NCI-H526 treated with DMSO at 0.1 percent for 48 hours (cell line): ENCODE measurements at places on chromosomes 2 and 18.
A peak's percentile ranks its signal among the peaks of the same experiment; 100 is the strongest.

DNA sequence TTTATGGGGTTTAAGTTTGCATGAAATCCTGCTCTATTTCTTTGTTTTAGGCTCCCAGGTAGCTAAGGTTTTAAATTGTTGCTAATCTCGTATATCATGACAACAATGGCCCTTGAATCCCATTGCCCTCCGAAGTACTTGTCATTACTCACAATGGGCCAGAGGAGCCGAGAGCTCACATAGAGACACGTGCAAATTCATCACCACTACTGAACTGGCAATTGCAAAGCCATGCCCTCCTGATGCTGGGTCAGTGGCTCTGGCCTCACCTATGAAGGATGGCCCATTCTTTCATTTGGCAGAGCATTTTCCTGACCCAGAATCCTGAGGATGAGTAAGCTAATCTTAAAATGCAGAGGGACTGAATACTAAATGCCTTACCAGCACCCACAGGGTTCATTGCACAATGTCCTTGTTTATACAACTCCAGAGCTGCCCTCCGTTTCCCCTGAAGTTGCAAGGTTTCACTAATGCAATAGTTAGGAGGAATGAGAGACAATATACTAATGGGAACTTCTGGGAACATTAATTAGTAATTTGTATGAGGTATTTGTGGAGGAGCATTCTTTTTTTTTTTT is 71.6 kb upstream of the GAREM1 start:
- DNase-seq, result no peak

GRCh38 chr2:143394062-143394461 is 264.8 kb downstream of the ARHGAP15 start:
- no peak for DNase-seq

- DNase-seq, result no peak
Measured at GRCh38 chr2:146624430-146625160, 1220.2 kb upstream of the ACVR2A start.

DNA sequence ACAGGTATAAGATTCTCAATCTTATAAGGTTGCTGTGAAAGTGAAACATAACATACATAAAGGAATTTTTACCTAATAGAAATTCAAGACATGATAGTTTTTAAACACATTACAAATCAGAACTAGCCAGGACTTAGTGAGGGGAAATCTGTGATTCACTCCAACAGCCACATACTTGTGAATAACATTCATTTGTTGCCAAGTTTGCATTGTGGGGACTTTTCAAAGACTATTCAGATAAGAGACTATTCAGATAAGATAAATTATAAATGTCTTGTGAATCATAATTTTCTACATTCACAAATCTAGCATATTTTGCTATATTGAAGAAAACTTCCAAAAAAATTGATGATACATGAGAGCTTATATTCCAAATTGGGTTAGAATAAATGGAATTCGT is 345.3 kb upstream of the CDH20 start:
- no peak for DNase-seq

DNA sequence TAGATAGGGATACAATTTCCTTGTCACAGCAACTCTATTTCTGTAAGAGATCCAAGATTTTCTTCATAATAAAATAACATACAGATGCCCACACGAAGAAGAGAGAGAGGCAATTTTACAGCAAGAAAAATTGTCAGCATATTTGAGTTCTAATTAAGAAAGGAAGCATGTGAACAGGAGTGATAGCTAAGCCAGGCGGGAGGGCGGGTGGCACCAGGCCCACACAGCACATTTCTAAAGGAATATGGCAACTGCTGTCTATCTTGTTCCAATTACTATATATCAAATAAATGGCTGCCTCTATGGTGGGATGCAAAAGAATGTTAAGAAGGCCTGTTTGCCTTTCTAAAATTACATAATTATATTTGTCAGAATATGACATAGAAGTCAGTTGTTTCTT is 248.3 kb upstream of the DOK6 start:
- no peak for DNase-seq

DNA sequence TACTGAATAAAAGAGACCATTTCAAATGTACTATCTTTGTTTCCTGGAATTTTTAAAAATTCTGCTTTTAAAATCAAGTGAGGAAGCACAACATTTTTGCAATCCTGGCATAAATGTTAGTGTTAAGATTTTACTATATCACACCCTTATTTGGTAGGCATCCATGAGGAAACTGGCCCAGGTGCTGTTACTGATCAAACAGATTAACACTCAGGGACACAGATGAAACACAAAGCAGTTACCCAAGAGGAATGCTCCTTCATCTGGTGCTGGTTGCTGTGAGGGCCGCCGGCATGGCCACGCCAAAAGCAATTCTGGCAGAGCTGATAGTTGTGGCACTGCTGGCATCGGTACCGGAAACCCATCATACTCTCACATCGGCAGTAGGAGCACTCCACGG is 96.8 kb downstream of the DTNB start:
- DNase-seq, result no peak

DNA sequence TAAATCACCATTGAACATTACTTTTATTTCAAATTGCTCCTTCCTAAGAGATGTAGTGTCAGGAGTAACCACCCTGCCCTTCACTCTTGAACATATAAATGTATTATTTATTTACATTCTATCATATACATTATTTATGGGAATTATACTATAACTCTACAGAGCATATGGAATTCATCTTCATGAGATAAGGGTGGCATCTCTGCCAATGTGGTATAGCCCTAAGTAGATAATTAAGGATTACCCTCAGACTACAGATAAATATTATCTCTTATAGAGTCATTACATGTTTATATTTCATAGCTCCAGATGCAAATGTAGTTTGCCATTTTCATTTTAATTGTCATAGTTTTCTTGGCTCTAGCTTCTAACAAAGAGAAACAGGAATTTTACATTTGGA is 17.3 kb downstream of the MEIS1 start:
- DNase-seq, result no peak

- DNase-seq, result no peak
Measured at GRCh38 chr2:40332191-40332826, 119.6 kb downstream of the SLC8A1 start.

- DNase-seq, result no peak
Measured at GRCh38 chr2:217360781-217361482, 501.1 kb upstream of the TNP1 start.

DNA sequence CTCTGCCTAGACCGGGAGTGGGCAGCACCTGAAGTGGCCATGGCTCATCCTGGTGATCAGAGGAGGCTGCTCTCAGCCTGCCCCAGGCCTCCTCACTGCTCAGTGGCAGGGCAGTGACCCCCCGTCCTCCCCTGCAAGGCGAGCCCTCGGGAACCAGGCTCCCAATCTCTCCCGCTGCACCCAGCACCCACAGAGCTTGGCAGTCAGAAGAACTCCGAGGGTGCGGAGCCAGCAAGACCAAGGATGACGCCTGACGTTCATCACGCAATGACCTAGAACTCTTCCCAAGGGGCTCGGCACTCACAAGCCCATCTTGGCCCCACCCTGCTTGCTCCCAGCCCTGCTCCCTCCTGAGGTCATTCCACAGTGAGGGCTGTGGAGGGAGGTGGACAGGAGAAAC is 189.8 kb upstream of the SALL3 start:
- no peak for DNase-seq

DNA sequence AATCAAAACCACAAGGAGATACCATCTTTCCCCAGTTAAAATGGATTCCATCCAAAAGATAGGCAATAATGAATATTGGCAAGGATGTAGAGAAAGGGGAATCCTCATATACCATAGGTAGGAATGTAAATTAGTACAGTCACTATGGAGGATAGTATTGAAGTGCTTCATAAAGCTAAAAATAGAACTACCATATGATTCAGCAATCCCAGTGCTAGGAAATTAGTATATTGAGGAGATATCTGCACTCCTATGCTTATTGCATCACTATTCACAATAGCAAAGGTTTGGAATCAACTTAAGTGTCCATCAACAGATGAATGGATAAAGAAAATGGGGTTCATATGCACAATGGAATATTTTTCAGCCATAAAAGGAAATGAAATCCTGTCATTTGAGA is 251.2 kb downstream of the ZNF804A start:
- DNase-seq, result no peak

DNA sequence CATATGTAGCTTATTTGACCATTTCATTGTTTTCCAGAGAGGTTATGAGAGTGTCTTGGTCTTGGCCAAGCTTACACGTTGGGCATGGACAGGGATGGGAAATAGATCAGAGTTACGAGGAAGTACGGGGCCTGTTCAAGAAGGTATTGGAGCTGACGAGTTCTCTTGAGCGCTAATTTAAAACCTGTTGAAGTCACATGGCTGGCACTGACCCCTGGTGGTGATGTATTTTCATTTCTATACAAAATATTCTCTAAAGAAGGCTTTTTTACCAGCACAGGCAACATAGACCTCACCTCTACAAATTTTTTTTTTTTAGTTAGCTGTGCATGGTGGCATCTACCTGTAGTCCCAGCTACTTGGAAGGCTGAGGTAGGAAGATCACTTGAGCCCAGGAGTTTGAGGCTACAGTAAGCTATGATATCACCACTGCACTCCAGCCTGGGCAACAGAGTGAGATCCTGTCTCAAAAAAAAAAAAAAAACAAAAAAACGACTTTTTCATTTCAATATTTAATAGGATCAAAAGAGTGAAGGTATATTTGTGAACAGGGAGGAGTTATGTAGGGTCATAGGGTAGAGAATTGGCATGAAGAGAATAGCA is 19.6 kb downstream of the UGP2 start:
- DNase-seq, result peak; percentile 24

DNA sequence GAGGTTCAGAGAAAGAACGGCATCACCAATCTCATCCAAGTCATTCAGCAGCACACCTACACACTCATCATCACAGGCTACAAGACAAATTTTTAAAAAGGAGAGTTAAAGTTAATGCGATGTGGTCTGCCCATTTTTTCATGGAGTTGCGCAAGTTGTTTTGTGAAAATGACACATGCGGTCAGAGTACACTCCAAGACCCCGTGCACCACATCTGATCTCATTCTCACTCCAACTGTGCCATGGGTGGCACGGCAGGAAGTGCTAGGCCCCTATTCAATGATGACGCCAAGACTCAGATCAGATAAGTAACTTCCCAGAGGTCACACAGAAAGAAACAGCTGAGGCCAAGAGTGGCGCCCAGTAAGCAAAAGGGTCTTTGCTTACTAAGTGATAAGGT is 119.8 kb downstream of the LAMA1 start:
- no peak for DNase-seq

GRCh38 chr2:7973801-7974480 is 707.9 kb upstream of the ID2 start:
- DNase-seq, result no peak

DNA sequence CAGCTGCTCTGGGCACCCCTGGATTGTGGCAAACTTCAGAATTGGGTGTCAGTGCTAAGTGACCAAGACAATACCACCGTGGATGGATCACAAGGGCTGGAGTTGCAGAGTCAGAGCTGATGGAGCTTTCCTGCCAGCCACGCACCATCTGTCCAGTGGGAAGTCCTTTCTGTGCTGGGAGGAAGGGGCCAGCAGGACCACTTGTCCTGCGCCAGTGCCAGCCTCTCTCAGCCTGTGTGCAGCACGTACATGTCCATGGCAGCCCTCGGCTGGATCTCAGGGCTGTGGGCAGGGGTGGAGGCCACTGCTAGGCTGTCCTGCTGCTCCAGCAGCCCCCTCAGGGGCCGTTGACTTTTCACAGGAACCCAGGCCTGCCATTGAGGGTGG is 33.3 kb downstream of the RAB31 start:
- no peak for DNase-seq

DNA sequence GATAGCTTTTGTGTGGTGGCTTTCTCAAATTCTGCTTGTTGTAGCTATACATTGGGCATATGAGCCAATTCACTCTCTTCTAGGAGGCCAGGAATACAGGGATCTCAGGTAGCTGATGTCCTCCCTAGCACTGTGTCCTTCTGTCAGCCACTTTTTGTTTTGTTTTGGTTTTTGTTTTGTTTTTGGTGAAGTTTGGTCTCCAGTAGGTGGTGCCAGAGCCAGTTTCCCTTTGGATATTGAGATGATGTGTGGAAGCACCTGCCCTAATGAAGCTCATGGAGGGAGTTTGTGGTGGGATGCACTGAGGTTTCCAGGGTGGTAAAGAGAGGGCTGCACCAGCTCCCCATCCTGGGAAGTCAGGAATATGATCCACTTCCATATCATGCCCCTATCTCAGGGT is 100.5 kb upstream of the VWC2L start:
- DNase-seq, result no peak

- DNase-seq, result no peak
Measured at GRCh38 chr2:8391584-8391983, 290.3 kb upstream of the ID2 start.

DNA sequence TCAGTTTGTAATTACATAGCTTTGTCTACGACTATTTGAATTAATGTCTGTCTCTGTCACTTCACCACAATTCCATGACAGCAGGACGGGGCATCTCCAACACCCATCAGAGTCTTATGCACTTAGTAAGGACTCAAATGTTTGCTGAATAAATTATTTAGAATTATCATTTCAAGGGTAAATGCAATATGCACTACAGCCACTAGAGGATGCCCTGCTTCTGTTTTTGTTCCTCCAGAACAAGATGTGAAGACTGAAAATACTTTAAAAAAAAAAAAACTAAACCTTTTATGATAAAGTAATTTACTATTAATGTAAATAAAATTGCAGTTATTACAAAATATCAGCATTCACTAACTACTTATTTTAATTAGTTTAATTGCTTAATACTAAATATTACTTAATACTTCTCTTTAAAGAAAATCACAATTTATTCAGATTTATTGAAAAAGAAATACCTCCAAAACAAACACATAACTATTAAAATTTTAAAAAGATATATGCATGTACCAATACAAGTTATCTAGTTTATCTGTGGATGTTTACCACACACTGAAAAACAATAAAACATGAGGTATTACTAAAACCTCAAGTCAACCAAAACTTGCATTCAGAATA is 3.2 kb downstream of the PIGN start:
- DNase-seq, result no peak

DNA sequence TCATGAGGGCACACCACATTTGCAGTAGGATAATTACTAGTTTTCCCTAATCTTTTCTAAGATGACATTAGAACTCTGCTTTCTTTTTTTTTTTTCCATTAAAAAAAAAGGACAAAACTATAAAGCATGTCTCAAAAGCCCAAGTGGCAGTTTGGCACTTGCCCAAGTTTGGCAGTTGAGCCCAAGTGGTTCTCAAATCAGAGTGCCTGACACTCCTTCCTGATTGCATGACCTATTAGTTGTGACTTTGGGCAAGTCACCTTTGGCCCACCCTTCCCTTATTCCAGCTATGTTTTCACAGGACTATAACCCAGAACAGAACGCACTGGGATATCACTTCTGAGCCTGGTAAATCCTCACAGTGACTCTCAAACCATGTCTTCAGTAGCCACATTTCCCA is 273.0 kb downstream of the CCDC85A start:
- DNase-seq, result no peak

DNA sequence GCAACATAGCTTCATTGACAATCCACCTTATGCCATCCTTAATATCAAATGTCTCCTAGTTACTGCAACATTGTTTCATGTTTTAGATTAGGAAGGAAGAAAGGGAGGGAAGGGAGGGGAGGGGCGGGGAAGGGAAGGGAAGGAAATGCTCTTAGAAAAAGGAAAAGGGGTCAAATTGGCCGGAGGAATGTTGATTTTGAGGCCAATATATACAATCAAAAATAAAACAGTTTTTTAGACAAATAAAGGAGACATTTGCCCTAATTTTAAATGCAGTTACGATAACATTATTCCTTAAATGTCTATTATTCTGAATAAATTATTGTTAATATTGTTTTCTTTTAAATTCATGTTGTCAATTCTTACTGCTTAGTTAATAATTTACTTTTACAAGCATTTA is 33.5 kb upstream of the CALCRL start:
- DNase-seq, result no peak

- no peak for DNase-seq
Measured at GRCh38 chr2:219778189-219778588, 150.8 kb downstream of the SLC4A3 start.

- no peak for DNase-seq
Measured at GRCh38 chr2:55917117-55917516, 6.5 kb downstream of the EFEMP1 start.
